NCI-H1694 treated with DMSO at 0.1 percent for 48 hours (cell line): ENCODE measurements at places on chromosomes 6 and 20.

DNA sequence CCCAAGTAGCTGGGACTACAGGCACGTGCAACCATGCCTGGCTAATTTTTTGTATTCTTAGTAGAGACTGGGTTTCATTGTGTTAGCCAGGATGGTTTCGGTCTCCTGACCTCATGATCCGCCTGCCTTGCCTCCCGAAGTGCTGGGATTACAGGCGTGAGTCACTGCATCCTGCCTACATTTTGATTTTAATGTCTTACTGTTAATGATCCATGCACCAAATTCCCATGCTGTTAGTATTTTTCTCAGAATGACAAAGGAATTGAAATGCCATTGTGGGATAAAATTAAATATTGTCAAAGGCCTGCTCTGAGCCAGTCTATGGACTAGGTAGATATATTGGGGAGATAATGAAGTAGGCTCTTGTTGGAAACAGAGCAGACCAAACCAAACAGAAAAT is 28.2 kb downstream of the CBFA2T2 start:
- no peak for DNase-seq

GRCh38 chr20:6705106-6705766 is 62.2 kb upstream of the BMP2 start:
- no peak for DNase-seq

DNA sequence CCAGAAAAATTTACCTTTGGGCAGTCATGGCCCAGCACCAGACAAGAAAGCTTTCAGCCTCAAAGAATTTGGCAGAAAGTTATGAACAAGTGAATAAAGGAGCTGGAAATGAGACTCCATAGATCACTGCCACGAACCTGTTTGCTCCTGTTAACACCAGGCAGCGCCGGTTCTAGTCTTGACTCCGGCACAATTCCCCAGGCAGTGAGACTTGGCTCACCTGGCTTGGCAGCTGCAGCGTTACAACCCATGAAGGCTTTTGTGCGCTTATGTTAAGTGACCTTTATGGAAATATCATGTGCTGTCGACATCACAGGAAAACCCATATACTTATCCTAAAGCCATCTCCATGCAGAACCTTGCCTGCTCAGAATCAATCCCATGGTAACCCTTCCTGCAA is 22.2 kb upstream of the FOXC1 start:
- DNase-seq, result no peak

DNA sequence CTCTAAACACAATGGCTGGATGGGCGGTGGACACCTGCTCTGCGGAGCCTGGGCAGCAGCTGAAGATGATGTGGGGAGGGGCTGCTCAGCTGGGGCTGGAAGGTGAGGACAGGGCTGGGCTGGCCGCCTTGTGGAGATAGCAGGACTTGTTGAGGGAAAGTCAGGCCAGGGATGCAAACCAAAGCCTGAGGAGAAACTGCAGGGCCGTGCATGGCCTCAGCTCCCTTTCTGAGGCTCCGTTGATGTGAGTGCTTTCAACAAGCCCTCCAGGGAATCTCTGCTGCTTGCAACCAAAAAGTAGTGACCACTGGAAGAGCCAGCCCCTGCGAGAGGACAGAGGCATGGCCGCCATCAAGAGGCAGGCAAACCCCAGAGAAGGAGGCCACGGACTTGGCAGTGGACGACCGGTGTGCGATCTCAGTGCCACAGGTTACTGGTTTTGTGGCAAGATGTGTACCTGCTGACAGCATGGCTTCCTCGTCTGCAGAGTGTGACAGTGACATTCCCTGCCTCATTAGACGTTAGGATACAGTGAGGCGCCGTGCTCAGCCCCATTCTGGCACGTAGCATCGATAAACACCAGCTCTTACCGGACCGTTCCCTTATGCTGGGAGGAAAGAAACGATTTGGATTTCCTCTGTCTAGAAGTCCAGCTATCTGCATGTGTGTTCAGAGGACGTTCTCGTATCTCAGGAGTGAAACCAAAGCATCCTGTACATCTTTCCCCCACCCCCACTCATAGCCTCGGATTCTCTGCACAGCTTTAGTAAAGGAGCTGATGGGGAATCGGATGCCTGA is 37.9 kb downstream of the ERMARD start:
- no peak for DNase-seq

DNA sequence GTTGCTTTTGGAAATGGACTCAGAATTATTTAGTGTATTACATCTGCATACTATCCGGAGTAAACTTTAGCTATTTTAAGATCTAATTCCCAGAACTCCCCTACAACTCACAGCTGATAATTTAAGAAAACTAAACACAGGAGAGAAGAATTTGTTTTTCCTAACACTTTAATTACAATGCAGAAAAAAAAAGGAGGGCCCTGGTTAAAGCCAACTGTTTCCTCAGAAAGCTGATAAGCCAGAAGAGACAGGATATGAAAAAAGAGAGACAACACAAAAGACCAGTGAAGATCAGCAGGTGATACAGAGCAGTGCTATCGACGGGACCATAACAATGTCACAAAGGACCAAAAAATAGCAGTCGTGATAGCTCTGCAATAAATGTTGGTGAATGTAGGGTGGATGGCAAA is 5.8 kb downstream of the IFNGR1 start:
- no peak for DNase-seq

DNA sequence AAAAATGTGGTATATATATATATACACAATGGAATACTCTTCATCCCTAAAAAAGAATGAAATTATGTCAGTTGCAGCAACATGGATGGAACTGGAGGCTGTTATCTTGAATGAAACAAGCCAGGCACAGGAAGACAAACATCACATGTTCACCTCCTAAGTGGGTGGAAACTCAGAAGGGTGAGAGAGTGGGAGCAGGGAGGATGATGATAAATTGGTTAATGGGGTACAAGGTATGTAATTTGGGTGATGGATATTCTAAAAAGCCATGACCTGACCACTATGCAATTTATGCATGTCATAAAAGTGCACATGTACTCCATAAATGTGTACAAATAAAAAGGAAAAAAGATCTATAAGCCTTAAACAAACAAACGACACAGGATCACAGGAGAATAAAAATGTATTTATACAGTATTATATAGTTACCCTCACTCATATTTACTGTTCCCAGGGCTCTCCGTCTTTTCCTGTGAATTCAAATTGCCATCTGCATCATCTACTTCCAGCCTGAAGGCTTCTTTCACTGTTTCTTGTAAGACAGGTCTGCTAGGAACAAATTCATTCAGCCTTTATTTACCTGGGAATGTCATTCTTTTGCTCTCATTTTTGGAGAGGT is 89.8 kb downstream of the SYNDIG1 start:
- no peak for DNase-seq

GRCh38 chr20:53247468-53248103 is 275.4 kb downstream of the TSHZ2 start:
- DNase-seq, result no peak

GRCh38 chr20:37267667-37268313 is 6.2 kb upstream of the GHRH start:
- DNase-seq, result no peak

DNA sequence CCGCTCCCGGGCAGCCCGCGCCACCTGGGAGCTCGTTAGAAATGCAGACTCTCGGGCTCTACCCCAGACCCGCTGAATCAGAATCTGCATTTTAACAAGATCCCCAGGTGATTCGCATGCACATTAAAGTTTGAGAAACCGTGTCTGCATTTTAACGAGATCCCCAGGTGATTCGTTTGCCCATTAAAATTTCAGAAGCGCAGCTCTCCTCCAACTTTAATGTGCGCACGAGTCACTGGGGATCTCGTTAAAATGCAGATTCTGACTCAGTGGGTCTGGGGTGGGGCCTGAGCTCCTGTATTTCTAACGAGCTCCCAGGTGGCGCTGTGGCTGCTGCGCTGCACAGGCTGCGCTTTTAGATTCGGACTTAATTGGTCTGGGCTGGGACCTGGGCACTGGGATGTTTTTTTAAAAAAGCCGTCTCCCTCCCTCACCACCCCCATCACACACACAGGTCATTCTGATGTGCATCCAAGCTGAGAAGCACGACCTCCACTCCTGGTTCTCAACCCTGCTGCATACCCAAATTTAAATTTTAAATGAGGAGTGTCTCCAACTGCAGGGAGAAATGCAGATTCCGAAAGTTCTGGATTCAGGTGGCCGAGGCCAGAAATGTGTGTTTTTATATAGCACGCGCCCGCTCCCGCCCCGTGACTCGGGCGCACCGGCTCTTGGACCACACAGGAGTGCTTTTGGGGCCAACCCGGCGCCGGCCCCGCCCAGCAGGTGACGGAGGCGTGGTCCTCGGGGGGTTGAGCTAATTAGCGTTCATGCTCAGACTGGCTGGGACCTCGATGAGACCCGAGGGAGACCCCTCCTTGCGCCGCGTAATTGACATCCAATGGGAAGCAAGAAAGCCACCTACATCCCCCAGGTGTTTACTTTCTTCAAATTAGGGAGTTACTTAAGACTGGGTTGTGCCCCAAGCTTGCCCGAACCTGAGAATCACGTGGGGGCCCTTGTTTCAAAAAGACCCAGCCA is 85.8 kb downstream of the ZFP64 start:
- DNase-seq, result no peak
